ENCODE measurements at places on chromosomes 11 and 22. TPM values are rescaled to one million over a fixed set of nuclear protein-coding genes. Genes with fewer than 3 reads are reported as not detected.

The FREY1 gene
- 0.26 TPM for polyA plus RNA-seq

DNA sequence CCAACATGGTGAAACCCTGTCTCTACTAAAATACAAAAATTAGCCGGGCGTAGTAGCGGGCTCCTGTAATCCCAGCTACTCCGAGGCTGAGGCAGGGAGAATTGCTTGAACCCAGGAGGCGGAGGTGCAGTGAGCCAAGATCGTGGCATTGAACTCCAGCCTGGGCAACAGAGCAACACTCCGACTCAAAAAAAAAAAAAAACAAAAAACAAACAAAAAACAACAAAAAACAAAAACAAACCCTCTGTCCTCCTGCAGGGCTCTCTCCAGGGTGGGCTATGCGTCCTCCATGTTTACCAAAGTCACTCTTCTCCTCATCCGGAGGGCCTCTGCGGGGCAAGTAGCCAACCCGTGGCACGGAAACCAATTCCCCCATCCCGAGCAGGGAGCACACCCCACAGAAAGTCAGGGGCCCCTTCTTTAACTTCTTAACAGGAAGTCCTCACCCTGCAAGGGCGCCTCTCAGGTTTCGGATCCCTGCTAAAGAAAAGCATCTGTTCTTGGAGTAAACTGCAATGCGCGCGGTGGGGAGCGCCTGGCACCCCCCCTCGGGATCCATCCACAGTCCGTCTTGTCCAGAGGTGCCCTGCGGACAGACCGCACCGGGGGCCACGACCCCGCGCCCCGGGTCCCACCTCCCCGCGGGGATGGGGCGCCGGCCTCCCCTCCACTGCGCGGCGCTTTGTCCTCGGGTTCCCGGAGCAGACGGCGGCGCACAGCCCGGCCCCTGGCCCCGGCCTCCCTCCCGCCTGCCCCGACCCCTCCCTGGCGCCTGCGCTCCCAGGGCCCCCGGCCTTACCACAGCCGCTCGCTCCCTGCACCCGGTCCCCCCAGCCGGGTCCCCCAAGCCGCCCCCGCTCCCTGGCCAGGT is 712 bp downstream of the CERK start:
- peak; percentile 66 for DNase-seq

The NRIP3 gene
- 1.3 TPM for polyA plus RNA-seq

The EIF1AD gene
- 17.6 TPM for polyA plus RNA-seq

The HEPHL1 gene
- not detected for polyA plus RNA-seq

The PGR gene
- polyA plus RNA-seq, result 0.01 TPM

DNA sequence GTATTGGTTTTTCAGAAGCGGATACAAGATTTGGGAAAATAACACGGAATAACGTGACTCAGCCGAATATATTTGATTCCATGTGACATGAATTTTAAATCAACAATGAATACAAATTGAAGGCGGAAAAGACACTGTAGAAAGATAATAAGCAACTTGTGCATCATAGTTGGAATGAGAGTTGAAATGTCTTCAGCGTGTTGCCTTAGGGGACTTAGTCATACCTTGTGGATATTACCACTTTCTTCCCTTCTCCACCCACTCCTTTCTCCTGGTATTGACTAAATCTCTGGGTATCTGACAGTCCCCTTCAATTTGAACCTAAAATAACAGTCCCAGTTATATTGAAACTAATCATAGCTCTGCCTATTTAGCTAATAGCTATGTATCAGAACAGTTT is 2373.1 kb upstream of the RAG2 start:
- DNase-seq, result no peak

- no peak for DNase-seq
Observed at GRCh38 chr11:20535271-20535881, 64.0 kb upstream of the SLC6A5 start.

The DMC1 gene
- 8.0 TPM for polyA plus RNA-seq

DNA sequence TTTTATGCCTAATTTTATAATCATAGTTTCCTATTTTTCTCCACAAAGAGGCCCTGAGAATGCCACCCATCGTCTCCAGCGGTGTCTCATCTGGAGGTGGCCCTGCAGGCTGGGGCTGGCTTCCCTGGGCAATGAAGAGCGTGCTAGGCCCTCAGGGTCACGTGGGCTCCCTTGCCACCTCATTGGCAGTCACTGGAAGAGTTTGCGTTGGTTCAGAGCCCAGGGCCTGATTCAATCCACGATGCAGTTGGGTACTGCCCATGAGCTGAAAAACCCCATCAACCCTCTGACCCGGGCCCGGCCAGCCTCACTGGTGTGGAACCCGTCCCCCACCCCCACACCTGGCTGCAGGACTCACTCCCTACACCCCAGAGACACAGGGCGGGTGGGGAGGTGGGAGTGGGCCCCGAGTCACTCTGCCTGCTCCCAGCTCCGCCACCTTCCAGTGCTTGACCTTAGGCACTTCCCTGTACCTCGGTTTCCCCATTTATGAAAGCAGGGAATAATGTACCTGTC is 43.4 kb upstream of the A4GALT start:
- no peak for DNase-seq

- no peak for DNase-seq
Observed at GRCh38 chr11:115660030-115660805, 156.0 kb upstream of the CADM1 start.

The FOSL1 gene
- 0.54 TPM for polyA plus RNA-seq

The CALCA gene
- polyA plus RNA-seq, result not detected

The CARD18 gene
- polyA plus RNA-seq, result not detected

DNA sequence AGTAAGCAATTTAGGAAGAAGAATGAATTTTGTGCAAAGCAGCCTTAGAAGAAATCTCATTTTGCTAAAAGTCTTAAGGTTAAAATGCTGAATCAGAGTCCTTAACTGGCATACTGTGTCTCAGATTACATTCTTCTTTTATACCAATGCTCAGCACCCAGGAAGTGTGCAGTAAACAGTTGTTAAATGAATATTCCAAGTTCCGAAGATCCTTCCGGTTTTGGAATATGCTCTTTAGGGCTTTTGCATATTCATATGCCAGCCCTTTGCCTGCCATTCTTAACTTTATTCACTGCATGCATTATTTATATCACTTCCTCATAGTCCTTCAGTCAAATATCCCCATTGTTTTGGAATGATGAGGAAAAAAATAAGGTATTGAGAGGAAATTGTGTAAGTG is 242.0 kb downstream of the DDX10 start:
- DNase-seq, result no peak

DNA sequence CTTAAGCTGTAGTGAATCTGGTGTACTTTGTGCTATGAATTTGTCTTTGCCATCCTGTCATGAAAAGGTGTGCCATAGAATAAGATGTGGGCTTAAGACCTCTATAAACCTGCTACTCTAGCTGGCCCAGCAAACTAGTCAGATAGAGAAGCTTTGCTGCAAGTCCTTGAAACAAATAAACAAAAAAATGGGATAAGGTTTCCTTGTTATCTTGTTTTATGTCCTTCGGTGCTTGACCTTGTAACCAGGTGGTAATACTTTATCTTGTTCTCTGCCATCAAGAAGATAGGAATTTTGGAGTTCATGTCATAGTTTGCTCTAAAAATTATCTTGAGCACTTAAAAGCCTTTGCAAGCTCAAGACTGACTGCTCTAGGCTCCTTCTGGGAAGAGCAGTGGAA is 14.3 kb upstream of the TMEM86A start:
- no peak for DNase-seq

GRCh38 chr11:44607319-44607962 is 42.0 kb downstream of the CD82 start:
- DNase-seq, result no peak

The TIGD3 gene
- polyA plus RNA-seq, result 0.22 TPM

GRCh38 chr11:110772863-110773262 is 60.6 kb upstream of the ARHGAP20 start:
- DNase-seq, result no peak

DNA sequence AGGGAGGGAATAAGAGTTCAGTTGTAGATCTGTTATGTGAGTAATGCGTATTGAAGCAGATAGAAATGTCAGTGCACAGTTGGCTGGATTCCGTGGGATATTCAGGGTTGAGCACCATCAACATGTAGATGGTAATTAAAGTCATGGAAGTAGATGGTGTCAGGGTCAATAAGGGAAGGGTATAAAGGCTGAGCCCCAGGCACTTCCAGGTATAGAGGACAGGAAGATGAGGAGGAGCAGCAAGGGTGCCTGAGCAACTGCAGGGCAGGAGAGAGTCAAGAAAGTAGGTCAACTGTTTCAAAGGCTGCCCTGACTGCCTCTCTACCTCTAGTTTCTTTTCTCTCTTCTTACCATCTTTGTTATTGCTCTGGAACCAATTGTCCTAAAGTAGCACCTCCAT is 85.9 kb downstream of the MICAL2 start:
- DNase-seq, result no peak

DNA sequence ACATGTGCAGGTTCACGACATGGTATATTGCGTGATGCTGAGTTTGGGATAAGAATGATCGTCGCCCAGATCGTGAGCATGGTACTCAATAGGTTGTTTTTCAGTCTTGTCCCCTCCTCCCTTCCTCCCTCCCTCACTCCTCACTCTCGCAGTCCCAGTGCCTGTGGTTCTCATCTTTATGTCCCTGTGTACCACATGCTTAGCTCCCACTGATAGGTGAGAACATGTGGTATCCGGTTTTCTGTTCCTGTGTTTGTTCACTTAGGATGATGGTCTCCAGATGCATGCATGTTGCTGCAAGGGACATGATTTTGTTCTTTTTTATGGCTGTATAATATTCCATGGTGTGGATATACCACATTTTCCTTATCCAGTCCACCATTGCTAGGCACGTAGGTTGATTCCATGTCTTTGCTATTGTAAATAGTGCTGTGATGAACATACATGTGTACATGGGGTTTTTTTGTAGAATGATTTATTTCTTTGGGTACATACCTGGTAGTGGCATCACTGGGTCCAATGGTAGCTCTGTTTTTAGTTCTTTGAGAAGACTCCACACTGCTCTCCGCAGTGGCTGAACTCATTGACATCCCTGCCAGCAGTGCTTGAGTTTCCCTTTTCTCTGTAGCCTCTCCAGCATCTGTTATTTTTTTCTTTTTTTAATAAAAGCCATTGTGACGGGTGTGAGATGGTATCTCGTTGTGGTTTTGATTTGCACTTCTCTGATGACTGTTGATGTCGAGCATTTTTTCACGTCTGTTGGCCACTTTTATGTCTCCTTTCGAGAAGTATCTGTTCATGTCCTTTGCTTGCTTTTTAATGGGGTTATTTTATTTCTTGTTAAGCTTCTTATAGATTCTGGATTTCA is 16.4 kb downstream of the ZBED4 start:
- no peak for DNase-seq

The RHOD gene
- polyA plus RNA-seq, result 13.7 TPM

- DNase-seq, result no peak
Observed at GRCh38 chr11:34344768-34345539, 12.9 kb downstream of the ABTB2 start.

DNA sequence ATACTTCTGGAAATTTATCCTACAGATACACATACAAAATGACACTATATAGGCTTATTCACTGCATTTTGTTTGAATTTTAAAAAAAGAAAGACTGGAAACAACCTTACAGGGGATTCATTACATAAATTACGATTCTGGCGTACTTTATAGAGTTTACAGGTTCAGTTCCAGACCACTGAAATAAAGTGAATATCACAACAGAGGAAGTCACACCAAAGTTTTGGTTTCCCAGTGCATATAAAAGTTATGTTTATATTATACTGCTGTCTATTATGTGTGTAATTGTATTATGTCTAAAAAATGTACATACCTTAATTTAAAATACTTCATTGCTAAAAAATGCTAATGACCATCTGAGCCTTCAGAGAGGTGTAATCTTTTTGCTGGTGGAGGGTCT is 62.0 kb downstream of the EMSY start:
- no peak for DNase-seq

DNA sequence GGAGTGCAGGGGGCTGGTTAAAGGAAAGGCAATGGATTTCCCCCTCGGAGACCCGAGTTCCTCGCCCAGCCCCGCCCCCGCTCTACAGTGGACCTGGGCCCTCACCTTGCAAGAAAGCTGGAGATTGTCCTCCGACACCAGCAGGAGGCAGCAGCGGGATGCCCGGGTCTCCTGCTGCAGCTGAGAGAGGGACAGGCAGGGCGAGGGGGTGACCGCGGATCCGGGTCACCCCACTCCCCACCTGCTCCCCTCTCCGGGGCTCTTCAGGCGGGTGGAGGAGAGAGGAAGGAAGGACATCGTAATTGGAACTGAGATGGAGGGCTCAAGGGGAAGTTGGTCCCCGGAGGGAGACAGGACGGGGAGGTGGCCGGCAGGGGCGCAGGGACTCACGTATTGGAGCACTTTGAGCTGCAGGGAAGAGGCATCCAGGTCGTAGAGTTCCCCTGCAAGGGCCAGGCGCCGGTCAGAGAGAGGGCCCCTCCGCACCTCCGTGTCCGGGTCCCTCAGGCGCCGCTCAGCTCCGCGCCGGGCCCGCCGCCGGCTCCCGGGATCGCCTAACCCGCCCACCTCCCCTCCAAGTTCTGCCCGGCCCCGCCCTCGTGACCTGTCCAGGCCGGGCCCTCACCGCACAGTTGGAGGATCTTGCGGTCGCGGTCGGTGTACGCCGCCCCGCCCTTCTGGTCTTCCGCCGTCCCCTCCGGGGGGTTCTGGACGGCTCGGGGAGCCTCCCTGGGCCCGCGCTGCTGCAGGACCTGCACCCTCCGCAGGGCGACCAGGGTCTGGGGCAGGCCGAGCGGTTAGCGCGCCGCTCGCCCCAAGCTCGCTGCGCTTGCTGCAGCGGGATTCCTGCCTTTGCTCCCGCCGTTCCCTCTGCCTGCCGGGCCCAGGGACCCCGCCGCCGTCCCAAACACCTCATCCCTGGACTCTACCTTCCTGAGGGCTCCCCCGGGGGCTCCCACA is 84.1 kb downstream of the PDE2A start:
- no peak for DNase-seq

DNA sequence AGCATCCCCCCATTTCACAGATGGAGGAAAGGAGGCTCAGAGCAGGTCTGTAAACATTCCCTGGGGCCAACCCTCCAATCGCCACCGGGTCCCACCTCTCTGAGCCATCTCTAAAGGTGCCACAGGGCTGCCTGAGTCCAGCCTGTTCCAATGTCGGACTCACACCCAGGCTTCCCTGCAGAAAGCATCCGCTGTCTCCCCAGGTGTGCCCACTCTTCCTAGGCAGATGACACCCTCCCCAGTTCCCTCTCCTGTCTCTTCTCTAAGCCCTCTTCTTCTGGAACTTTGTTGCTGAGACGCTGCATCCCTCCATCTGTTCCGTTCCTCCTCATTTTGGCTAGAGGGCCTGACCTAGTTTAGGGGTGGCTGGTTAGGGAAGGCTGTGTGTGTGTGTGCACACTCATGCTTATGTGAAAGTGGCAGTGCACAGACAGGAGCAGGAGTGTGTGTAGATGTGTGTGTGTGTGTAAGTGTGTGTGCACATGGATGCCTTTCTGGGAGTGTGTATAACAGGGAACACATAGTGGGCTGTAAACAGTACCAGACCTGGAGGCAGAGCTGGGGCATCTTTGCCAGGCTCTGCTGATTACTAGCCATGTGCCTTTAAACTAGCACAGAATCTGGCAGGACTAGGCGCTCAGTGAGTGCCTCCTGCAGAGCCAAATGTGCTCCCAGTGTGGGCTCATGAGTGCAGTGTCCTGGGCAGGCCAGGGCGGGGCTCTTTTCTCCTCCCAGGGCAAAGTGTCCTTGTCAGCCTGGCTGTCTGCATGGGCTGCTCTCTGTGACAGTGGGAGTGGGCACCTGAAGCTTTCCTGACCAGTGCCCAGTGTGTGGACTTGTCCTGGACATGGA is 77.3 kb upstream of the NECTIN1 start:
- no peak for DNase-seq

GRCh38 chr11:71500601-71501021 is 26.5 kb upstream of the KRTAP5-7 start:
- DNase-seq, result no peak

Data from hindlimb muscle (tissue), 1 donor.